ENCODE measurements at places on chromosomes 13 and 19.

- peak; percentile 68 for DNase-seq
These were observed at the start of gene ZNF552 for GRCh38 chr19:57814505-57815246. Gene ZNF552, minus strand, starts transcription at chr19:57814913. Its CDS starts 170 bp downstream, at chr19:57814743.

- no peak for DNase-seq
These were observed 145.7 kb upstream of the FBXL3 start for GRCh38 chr13:77172650-77173049.

- no peak for DNase-seq
These were observed 36.3 kb upstream of the ZNF724 start for GRCh38 chr19:23286477-23286876.

DNA sequence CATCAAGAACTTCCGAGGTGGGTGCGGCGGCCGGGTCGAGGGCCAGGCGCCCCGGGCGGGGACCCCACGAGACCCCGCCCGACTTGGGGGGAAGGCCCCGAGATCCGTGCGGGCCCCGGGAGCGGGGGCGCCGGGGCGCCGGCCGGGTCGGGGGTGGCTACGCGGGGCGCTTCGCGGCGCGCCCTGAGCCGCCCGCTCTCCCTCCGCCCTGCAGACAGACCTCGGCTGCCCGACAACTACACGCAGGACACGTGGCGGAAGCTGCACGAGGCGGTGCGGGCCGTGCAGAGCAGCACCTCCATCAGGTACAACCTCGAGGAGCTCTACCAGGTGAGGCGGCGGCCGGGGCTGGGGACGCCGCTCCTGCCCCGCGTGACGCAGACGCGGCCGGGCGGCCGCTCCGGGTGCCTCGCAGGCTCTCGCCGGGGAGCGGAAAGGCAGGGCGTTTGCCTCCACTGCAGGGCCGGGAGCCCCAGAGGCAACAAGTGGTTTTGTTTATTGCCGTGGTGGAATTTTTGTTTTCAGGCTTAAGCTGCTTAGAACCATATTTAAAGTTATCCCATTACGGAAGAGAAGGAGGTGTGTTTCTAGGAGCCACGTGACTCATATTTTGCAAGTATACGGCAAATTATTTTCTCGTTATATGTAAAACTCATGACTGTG lies 477 bp downstream of the CUL4A start:
- peak; percentile 67 for DNase-seq

- DNase-seq = no peak
These were observed 459 bp downstream of the PCDH20 start for GRCh38 chr13:61415058-61415721.

GRCh38 chr13:96581741-96582140 lies 412.5 kb downstream of the OXGR1 start:
- DNase-seq = no peak

DNA sequence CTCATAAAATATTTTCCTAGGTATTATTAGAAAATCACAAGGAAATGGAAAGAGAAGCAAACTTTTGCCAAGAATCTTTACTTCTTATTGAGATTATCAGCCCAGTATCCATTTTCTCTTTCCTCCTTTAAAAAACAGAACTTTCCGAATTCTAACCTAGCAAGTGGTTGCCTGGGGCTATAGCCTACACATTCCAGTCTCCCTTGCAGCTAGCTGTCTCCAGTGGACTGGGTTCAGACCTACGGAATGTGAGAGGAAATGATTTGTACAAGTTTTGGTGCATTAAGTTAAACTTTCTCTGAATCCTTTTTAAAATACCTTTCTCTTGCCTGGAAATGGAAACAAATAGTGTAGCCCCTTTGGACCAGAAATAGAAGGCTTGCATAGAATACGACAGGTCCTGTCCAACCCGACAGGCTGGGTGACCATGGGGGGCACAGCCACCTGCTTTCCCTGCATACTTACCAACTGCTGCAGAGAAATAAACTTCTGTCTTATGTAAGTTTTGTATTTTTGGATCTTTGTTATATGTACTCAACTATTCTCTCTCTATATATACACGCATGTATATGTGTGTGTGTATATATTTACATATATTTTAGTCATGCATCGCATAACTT lies 185.9 kb downstream of the NALCN start:
- DNase-seq = no peak

DNA sequence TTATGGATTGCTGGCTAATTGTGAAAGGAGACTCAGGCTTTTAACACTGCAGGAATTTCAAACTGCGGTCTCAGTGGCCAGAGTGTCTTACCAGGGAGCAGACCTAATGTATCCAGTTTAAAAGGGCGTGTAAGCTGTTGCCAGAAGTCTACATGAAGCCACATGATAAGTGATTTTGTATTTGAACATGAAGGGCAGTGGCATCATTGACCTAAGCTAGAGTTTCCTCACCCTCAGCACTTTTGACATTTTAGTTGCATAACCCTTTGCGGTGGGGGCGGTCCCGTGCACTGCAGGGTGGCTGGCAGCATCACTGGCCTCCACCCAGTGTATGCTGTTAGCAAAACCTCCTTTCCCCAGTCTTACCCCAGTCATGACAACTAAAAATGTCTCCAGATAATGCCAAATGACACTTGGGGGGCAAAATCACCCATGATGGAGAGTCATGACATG lies 23.7 kb upstream of the GPR18 start:
- peak; percentile 54 for DNase-seq

DNA sequence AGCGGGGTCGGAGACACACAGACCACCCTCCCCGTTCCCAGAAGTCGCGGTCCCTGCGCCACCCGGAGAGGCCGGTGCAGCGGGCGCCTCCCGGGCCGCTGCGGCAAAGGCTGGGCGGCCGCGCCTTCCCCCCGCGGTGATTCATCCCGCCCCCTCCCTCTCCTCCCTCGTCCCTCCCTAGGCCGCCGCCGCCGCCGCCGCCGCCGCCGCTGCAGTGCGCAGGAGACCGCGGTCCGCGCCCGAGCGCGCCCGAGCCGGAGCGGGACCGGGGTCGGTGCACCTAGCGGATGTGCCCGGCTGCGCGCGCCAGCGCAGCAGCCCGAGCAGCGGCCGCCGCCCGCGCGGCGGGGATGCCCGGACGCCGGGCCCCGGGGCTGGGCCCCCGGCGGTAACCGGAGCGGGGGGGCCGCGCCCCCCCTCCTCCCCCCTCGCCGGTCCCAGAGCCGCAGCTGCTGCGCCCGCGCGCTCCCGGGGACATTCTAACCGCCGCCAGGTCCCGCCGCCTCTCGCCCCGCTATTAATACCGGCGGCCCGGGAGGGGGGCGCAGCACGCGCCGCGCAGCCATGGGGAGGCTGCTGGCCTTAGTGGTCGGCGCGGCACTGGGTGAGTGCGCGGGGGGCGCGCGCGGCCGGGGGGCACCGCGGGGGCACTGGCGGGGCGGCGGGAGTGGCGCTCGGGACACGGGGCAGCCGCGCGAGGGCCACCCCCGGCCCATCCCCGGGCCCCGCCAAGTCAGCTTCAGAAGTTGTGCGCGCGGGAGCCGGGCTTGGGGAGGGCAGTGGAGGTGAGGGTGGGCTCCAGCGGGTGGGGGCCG lies at the start of gene SCN1B:
SCN1B (plus strand) TSS at position 214 of the 815 bp plus-strand sequence; CDS start at position 565, 351 bp downstream.
- peak; percentile 59 for DNase-seq

- DNase-seq = no peak
These were observed 372 bp upstream of the ZNF699 start for GRCh38 chr19:9309974-9310446.

- DNase-seq = no peak
These were observed 14.2 kb downstream of the FCAR start for GRCh38 chr19:54888239-54888638.

DNA sequence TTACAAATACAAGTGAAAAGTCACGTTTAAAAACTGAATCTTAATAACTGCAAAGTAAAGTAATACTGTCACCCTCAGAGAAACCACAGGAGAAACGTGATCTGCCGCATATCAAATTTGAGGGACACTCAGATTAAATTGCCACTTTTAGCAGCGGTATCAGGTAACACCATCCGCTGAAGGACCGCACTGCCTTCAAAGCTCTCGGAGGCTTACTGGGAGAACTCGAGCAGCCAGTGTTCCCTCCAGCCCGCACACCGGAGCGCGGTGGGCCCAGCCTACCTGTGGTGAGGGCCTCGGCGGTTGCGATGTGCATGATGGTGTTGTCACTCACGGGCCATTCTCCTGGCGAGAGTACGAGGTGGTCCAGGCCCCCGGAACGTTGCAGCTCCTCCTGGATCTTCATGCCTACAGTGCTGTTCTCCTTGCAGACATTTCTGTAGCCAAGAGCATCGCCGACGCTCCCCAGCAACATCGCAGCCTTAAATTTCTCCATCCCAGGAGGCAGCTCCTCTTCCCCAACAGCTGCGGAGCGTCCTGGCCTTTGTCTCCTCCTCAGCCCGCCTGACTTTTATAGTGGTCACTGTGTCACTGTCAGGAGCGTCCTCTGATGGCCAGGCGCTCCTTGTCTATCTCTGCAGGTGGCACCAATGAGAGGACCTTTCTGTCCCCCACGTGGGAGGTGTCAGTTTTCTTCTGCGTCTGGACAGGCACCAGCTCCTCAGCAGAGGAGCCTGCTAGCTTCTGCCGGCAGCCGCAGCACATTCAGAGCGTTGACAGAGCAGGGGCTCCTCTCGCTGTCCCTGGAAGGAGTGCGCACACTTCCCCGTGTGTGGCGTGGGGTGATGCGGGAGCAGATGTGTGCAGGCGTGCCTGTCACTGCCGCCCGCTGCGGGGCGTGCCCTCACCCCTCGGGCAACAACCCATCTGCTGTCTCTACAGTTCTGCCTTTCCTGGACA lies at the start of gene ADPRHL1:
ADPRHL1 (minus strand) TSS at position 547 of the 960 bp plus-strand sequence; CDS start at position 496, 51 bp downstream.
- DNase-seq = no peak

- no peak for DNase-seq
These were observed 749.1 kb downstream of the DACH1 start for GRCh38 chr13:71117920-71118319.

- no peak for DNase-seq
These were observed 5.7 kb downstream of the WDR62 start for GRCh38 chr19:36060430-36060829.

DNA sequence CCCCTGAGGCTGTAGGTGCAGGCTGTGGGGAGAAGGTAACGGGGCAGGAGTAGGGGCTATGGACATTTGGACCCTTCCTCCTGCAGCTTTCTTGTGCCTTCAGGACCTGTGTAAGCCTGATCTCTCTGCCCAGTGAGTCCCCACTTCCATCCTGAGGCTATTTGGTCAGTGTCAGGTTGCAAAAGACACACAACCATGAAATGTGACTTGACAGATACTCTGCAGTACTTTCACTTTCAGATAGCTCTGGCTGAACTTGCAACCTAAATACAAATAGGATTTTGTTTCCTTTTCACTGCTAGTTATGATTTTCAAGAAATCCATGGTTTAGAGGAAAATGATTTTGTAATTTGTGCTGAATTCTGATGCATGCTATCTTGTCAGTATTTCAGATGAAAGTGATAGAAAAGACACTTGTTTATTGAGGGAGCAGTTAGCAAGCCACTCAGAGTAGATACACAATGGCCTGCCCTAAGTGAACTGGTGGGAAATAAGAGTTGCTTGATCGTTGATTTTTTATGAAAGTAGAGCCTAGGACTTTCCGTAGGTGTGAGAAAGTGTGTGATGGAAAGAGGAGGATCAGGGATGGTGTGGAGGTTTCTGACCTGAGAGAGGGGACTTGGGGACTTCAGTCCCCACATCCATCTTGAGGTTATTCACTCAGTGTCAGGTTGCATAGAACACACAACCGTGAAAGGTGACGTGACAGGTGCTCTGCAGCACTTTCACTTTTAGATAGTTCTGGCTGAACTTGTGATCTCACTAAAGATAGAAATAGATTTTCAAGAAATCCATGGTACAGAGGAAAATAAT lies 18.1 kb upstream of the EID2 start:
- no peak for DNase-seq

- no peak for DNase-seq
These were observed 10.2 kb downstream of the RBM26 start for GRCh38 chr13:79395881-79396280.

DNA sequence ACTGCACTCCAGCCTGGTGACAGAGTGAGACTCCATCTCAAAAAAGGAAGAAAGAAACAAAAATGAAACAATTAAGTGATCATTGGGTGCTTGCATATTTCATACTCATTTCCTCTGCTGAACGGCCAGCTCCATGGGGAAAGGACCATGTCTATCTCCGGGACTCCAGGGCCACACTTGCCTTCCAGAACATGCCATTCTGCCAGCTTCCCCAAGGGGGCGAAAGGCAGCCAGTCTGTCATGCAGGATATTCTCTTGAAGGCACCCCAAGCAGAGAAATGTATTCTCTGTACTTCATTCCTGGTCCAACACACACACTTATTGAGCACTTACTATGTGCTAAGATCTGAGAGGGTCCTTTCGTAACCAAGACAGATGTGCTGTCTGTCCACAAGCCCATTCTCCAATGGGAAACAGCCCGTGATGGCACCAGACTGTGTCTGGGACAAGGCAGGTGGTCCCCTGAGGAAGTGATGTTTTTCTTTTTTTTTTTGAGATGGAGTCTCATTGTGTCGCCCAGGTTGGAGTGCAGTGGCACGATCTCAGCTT lies 10.2 kb upstream of the CARM1 start:
- DNase-seq = peak; percentile 15

- DNase-seq = no peak
These were observed 1366.6 kb upstream of the MIR17HG start for GRCh38 chr13:89980896-89981295.

GRCh38 chr13:35865341-35866240 lies 265.6 kb downstream of the DCLK1 start:
- no peak for DNase-seq

- DNase-seq = no peak
These were observed 10.0 kb downstream of the COL4A2 start for GRCh38 chr13:110317093-110317492.

- DNase-seq = peak; percentile 96
These were observed at the start of gene SMARCA4 for GRCh38 chr19:10960314-10961072. Gene SMARCA4, plus strand, starts transcription at chr19:10961030. Its CDS starts 23,122 bp downstream, at chr19:10984152.

DNA sequence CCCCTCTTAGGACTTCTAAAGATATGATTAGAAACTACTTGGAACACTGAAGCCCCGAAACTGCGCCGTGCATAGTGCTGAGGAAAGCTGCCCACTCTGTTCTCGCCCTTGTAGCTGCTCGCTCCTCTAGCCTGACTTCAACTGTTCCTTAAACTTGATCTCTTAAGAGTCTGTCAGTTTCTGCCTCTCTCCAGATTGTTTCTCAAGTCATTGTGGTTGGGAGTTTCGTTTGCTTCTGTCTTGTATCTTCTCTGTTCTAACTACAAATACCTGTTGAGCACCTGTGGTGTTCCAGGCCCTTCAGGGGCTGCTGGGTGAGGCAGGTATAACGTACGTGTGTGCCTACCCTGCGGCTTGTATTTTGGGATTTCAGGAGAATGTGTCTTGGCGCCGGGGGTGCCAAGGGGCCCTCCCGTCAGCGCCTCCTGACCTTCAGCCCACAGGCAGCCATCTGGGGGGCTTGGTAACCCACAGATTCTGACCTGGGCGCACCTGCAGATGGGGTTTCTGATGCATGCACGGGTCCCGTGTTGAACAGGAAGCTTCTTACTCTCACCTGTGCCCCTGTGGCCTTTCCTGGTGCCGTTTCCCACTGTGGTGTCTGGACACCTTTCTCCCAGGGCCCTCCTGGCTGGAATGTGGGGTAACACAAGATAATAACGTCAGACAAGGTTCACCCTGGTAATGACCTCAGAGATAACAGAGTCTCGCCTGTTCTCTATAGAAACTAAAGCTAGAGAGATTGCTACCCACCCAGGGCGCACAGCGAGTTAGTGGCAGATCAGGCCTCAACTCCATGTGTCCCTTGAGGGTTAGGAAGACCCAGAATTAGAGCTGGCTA lies 17.2 kb upstream of the DCUN1D2 start:
- DNase-seq = no peak
